Kidney capillary endothelial cell (primary cell): ENCODE measurements at places on chromosomes 11 and 22.

- peak; percentile 75 for DNase-seq
Observed at GRCh38 chr11:66188580-66188979, 79.9 kb upstream of the RAB1B start.

- no peak for DNase-seq
Observed at GRCh38 chr11:77823775-77824174, 2.8 kb downstream of the AAMDC start.

DNA sequence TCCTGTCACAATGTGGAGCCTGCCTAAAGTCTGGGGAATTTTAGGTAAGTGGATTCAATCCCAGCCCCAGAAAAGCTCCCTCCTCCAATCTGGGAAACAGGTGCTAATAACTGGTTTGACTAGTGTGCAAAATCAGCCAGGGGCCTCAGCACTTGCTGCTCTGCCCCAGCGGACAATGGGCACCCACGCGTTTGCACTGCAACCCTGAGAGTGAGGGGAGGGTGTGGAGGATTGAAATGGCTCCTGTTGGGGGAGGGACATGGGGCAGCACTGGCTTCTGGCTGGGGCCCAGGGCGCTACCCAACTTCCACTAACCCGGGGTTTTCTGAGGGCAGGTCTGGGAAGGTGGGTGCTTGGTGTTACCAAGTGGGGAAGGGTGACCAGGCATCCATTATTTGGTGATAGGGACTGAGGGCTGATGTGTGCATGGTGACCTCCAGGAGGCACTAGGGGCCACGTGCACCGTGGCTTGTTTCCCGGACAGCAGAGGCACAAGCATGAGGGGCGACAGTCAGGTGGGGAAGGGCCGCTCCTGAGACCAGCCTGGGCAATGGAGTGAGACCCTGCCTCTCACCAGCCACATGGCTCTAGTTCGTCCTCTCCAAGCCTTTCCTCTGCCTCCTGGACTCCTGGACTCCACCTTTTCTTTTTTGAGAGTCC, 4.3 kb upstream of the PNPLA5 start:
- no peak for DNase-seq

DNA sequence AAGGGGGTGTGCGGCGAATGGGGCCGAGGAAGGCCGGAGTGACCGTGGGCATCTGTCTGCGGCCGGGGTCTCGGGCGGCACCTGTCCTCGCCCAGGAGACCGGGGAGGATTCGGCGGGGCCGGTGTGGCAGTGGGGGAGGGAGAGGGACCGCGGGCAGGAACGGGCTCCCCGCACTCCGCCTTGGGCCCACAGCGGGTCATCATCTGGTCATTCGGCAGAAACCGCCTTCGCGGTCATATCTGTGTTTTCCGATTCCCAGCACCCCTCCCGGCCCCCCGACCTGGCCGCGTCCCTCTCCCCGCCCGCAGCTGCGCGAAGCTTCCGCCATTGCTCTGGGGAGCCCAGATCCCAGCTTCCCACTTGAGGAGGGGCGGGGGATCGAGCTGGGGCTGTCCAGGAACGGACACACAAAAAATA, 824 bp upstream of the CBX6 start:
- no peak for DNase-seq

DNA sequence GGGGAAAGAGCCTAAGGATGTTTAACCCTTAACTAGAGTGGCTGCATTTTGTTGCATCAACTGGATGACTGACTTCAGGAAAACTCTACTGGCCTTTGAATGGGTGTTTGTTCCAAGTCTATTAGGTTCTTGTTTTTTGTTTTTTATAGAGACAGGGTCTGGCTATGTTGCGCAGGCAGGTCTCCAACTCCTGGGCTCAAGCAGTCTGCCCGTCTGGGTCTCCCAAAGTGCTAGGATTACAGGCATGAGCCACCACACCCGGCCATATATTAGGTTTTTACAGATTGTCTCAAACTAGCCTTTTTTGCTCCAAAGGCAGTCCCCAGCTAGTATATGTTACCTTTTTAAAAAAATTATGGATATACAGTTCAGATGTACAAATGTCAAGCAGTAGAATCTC, 1.1 kb downstream of the SMARCB1 start:
- no peak for DNase-seq

DNA sequence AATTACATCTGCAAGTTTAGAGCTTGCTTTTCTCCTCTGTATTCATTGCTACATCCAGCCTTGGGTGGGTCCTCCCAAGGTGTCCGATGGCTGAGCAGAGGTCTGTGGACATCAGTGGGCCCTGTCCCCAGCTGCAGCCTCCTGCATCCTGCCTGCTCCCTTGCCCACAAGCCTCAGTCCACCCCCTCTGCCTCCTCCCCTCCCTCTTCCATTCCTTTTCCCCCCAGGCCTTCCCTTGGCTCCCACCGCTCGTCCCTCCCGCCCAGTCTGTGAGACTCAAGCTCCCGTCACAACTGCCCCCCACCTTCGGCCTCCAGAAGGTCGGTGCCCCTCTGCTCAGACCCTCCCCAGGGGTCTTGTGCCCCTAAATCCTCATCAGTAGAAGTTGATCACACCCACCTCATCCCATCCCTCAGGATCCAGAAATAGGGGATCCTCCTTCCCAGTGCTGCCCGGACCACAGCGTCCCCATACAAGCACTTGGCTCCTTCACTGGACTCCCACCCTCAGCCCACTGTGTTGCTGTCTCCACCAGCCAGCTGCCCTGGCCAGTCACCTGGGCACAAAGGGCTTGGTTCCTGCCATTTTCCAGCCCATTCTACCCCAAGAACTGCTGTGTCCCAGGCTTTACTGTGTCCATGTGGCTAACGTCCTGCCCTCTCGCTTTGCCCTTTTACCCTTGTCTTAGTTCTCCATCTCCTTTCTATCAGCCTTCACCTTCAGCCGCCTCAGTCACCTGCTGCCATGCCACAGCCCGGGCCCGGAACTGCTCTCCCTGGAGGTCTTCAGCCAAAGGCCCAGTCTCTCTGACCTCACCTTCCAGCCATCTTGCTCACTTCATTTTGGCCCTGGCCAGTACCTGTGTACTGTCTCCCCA, 2.2 kb upstream of the OMP start:
- no peak for DNase-seq

DNA sequence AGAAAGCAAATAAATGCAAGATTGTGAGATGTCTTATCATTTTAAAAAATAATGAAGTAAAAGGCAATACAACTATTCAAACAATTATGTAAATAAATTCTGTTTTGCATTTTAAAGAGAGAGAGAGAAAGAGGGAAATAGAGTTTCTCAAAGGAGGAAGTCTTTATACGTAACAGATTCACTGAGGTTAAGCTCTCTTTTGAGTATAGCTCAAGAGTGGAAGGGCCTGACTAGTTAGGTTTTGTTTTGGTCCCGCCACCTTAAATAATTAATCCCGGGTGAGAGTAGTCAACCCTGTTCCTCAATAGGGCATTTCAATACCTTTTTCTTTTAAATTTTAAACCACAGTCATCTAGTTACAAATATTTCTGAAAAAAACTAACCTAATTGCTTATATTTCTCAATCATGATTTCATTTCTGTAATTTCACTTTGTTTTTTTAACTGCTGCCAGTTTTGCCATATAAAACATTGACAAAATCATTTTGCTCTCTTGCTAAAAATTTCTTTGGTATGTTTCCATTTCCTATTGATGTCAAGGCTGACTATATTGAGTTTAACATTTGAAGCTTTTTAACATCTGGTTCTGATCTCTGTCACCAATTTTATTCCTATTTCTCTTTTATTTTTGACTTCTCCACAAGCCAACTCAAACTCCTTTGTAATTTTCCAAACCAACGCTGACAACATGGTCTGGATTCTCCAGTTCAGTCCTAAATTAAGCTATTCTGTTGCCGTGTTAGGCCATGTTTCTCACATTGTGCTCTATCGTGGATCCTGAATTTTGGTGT, 10.3 kb downstream of the OR10D3 start:
- no peak for DNase-seq

GRCh38 chr11:16969010-16969999, 44.9 kb downstream of the PLEKHA7 start:
- no peak for DNase-seq

DNA sequence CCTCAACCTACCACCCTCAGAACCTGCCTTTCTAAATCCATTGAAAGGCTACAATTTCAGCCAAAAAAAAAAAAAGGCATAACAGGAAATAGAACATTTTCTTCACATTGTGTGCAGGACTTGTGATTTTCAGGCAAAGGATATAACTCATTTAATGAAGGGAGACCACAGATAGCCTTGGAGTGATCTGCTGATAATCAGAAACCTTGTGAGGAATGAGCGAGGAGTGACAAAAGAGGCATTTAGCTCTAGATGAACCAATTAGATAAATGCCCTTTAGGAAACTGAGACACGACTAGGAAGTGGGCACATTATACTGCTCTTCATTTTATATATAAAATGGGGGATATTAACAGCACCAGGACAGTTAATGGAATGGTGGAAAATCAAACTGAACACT, 216.5 kb upstream of the GRIA4 start:
- no peak for DNase-seq

- no peak for DNase-seq
Observed at GRCh38 chr11:110380836-110381622, 48.7 kb upstream of the FDX1 start.

- DNase-seq = no peak
Observed at GRCh38 chr22:33007485-33007884, 50.7 kb downstream of the SYN3 start.

DNA sequence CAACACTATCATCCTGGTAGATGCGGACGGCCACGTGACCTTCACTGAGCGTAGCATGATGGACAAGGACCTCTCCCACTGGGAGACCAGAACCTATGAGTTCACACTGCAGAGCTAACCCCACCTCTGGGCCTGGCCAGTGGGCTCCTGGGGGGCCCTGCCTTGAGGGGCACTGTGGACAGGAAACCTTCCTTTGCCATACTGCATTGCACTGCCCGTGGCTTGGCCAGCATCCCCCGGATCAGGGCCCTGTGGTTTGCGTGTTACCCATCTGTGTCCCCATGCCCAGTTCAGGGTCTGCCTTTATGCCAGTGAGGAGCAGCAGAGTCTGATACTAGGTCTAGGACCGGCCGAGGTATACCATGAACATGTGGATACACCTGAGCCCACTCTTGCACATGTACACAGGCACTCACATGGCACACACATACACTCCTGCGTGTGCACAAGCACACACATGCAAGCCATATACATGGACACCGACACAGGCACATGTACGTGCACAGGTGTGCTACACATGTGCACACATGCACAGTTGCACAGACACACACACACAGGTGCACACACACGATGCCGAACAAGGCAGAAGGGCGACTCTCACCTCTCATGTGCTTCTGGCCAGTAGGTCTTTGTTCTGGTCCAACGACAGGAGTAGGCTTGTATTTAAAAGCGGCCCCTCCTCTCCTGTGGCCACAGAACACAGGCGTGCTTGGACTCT, 15.3 kb upstream of the DGCR8 start:
- no peak for DNase-seq

GRCh38 chr11:32069361-32070058, 21.4 kb upstream of the RCN1 start:
- DNase-seq = no peak

DNA sequence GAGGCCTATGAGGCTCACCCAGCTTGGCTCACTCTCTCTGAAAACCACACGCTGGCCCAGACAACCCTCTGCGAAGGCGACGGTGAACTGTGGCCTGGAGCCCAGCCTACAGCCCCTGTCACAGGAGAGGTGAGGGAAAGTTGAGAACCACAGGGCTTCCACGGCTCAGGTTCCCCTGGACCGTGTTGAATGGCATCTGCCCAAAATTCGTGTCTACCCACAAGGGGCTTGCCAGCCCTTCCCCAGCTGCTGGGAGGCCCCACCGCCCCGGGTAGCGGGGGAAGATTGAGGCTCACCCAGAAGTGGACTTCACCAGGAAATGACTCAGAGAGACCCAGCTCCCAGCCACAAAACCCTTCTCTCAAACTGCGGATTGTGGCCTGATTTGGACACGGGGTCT, 197.1 kb downstream of the CTTN start:
- DNase-seq = no peak

DNA sequence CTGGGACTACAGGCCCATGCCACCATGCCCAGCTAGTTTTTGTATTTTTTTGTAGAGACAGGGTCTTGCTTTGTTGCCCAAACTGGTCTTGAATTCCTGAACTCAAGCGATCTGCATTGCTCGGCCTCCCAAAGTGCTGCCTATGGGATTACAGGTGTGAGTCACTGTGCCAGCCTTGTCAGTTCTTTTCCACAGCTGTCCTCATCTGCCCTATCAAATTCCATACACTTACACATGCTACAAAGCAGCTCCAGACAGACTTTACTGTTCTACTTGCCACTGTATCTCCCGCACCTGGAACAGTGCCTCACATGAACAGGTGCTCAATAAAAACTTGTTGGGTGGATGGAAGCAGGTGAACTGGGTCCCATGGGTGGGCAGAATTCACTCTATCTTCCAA, 8.2 kb downstream of the STX5 start:
- no peak for DNase-seq

DNA sequence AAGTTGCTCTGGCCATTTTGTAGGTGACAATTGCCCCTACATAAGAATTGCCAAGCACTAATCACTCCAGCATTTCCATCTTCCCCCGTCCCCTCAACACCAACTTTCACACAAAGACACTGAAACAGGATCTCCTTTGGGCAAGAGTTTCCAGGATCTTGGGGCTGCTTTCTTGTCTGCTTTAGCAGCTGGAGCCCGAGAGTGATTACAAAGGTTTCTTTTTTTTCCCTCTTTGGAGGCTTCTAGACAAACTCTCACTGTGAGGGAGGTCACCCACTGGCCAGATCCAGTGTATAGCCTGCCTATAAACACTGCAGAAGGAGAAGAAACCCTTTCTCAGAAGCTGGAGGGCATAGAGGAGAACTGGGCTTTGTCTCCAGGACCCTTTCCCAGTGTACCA, 92.5 kb downstream of the APIP start:
- no peak for DNase-seq

DNA sequence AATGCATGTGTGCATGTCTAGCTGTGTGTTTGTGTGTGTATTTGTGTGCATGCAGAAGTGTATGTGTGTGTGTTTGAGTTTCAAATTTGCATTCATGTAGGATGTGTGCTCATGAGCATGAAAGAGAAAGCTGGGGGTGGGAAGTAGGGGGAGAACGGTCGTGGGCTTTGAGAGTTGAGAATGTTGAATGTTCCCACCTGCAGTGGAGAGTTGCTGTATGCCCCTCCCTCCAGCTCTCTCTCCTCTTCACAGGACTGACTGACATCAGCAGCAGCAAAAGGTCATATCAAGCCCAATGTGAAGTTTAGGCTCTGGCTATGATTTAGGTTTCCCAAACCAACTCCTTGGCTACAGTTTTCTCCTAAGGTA, 63.8 kb upstream of the RRAS2 start:
- no peak for DNase-seq

DNA sequence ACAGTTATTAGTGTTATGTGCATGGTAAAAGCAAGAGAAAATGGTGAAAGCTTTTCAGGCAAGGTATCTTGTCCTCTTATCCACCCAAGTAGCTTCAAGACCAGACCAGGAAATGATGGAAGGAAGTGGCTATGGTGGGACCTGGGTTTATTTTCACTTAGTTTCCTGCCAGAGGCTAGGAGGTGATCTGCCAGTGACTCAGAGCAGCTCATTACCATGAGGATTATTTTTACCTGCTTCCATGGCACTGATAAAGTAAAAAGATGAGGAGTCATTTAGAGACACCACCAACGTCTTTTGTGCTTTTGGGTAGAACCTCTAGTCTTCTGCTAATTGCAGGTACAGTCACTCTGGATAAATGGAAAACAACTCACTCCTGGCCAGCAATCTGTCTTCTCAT, 339.9 kb upstream of the KIRREL3 start:
- DNase-seq = no peak
